ENCODE measurements at places on chromosomes 4 and X.

GRCh38 chr4:38791010-38791409 is 8.2 kb upstream of the TLR10 start:
- peaks cover 14% of the 10 kb centered on the region for H3K4me1 ChIP-seq
- H3K27ac ChIP-seq = peak overlapping the region; percentile 54
- H3K27me3 ChIP-seq = no peaks in the 10 kb centered on the region
- no peaks in the 10 kb centered on the region for H3K36me3 ChIP-seq
- no peak overlapping the region for H3K4me3 ChIP-seq

DNA sequence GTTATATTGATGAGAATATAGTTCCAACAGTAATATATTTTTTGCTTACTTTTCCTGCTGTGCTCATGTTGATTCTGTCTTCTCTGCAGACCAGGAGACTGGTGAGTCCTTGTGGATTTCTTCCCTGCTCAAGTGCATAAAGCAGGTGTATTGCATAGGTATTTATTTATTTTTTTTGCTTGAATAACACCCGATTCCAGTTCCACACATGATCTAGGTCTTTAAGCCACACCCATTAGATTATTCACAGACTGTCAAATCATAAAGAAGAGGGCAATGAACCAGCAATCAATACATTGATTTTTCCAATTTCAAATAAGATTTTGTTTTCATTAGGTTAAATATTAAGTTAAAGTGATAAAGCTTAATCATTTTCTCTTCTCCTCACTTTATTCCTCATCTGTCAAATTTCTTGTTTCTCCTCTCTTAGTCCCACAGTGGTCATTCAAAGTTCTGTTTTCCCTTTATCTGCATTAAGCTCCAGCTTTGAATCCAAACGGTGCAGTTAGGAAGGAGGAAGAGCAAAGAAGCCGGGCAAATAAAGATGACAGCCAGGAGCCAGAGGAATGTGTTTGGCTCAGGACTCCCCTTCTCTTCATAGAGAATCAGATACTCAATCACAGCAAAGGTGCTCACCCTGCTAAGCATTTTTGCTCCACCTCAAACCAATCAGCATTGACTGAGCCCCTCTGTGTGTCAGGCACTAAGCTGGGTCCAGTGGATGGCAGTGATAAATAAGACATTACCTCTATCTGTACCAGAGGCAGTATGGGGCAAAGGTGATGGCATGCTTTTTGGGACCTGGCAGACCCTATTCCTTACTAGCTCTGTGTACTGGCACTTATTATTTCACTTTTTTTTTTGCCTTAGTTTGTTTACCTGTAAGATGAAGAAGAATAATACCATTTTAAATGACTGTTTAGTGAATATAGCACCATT is at the start of gene ADH1A:
ADH1A (minus strand) TSS at position 138 of the 939 bp plus-strand sequence; CDS start at position 67, 71 bp downstream.
- peaks cover 8% of the 10 kb centered on the region for H3K36me3 ChIP-seq
- no peak for DNase-seq
- H3K27ac ChIP-seq = peak within 1 kb of the TSS; percentile 35
- peaks cover 26% of the 10 kb centered on the region for H3K4me1 ChIP-seq
- no peaks in the 10 kb centered on the region for H3K27me3 ChIP-seq

GRCh38 chr4:5052726-5053425 is 1.6 kb downstream of the STK32B start:
- H3K4me3 ChIP-seq = no peak overlapping the region
- H3K36me3 ChIP-seq = no peaks in the 10 kb centered on the region
- peaks cover 17% of the 10 kb centered on the region for H3K4me1 ChIP-seq
- H3K27ac ChIP-seq = no peak overlapping the region
- peaks cover 11% of the 10 kb centered on the region for H3K27me3 ChIP-seq

DNA sequence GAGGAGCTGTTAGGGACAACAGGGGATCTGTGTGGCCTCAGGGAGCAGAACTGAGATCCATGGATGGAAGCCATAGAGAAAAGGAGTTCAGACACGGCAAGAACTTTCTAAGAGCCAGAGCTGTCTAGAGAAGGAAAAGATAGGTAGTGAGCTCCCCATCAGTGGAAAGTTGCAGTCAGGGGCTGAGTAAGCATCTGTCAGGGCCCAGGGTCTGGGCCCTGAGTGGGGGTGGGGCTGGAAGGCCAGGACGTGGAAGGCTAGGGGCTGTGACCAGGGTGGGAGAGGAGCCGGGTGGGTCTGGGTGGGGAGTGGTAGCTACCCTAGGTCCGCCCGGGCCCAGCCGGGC is 324 bp upstream of the MSN start:
- H3K4me3 ChIP-seq = peak overlapping the region; percentile 86
- H3K27ac ChIP-seq = peak overlapping the region; percentile 46
- peaks cover 11% of the 10 kb centered on the region for H3K4me1 ChIP-seq
- no peaks in the 10 kb centered on the region for H3K36me3 ChIP-seq

GRCh38 chr4:168071304-168071703 is 21.0 kb upstream of the ANXA10 start:
- H3K27me3 ChIP-seq = no peaks in the 10 kb centered on the region
- H3K27ac ChIP-seq = no peak overlapping the region
- H3K4me1 ChIP-seq = no peaks in the 10 kb centered on the region
- H3K36me3 ChIP-seq = no peaks in the 10 kb centered on the region
- no peak overlapping the region for H3K4me3 ChIP-seq

DNA sequence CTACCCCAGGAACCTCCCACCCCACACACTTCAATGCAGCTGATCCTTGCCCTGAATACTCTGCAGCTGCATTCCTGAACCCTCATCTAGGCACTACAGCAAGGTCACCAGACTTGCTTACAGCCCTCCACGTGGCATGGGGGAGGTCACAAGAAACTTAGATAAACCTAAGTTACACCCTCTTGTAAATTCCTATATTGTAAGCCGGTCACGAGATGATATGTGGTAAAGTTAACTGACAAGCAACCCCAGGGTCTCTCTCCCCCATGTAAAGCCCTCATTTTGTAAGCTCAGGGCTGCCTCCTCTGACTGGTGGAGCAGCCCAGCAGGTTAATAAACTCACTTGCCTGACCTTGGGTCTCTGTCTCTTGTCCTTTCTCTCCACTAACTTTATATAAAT is 570.7 kb downstream of the PCDH7 start:
- H3K27ac ChIP-seq = no peak overlapping the region
- H3K4me1 ChIP-seq = no peaks in the 10 kb centered on the region
- no peaks in the 10 kb centered on the region for H3K27me3 ChIP-seq
- DNase-seq = no peak

DNA sequence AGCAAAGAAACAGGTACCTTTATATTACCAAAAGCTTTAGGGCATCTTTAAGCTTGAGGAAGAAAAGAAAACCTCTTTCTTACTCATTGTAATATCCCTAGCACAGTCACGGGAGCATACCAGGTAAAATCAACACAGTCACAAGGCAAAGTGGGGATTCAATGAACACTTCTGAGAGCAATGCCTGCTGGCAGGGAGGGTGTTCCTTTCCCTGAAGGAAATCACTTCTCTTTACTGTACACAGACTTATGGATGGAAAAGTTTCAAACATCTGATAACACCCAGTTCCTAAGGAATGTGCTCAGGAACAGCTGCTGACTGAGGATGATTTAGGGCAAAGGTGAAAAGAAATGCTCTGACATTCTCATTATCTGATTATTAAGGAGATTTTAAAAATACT is 94.8 kb downstream of the MAML3 start:
- no peak for DNase-seq
- H3K27me3 ChIP-seq = no peaks in the 10 kb centered on the region
- peaks cover 6% of the 10 kb centered on the region for H3K4me1 ChIP-seq
- no peaks in the 10 kb centered on the region for H3K36me3 ChIP-seq

GRCh38 chrX:10254739-10255138 is 98.0 kb downstream of the CLCN4 start:
- H3K27me3 ChIP-seq = no peaks in the 10 kb centered on the region
- no peaks in the 10 kb centered on the region for H3K36me3 ChIP-seq
- H3K27ac ChIP-seq = no peak overlapping the region
- no peak overlapping the region for H3K4me3 ChIP-seq

DNA sequence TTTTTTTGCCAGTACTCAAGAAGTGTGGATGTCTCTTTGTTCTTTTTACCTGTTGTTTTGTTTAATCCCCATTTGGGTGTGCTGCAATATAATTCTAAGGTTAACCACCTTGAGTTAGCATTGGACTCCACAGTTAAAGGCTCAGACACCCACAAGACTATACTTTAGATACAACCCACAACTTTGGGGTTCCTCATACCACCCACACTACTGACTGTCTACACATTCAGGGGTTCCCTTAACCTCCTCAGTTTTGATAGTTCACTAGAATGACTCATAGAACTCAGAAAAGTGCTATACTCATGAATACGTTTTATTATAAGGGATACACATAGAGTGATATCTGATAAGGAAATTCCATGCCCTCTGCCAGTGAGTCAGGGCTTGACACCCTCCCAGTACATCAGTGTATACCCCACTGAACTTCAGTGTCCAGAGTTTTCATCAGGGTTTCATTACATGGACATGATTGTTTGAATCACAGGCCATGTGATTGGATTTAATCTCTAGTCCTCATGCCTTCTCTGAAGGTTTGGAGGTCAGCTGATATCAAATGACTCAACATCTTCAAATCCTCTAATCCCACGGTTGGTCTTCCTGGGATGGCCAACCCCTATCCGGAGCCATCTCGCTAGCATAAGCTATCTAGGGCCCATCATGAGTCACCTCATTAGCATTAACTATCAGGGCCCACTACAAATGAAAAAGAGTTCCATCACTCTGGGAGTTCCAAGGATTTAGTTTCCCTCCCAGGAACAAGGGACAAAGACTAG is 357.7 kb upstream of the EMCN start:
- no peaks in the 10 kb centered on the region for H3K36me3 ChIP-seq
- no peak overlapping the region for H3K4me3 ChIP-seq
- H3K4me1 ChIP-seq = no peaks in the 10 kb centered on the region
- H3K27ac ChIP-seq = no peak overlapping the region

- no peak overlapping the region for H3K27ac ChIP-seq
- no peaks in the 10 kb centered on the region for H3K27me3 ChIP-seq
- H3K4me3 ChIP-seq = no peak overlapping the region
- no peak for DNase-seq
- no peaks in the 10 kb centered on the region for H3K4me1 ChIP-seq
These were observed 17.7 kb downstream of the SPON2 start for GRCh38 chr4:1154523-1155182.

DNA sequence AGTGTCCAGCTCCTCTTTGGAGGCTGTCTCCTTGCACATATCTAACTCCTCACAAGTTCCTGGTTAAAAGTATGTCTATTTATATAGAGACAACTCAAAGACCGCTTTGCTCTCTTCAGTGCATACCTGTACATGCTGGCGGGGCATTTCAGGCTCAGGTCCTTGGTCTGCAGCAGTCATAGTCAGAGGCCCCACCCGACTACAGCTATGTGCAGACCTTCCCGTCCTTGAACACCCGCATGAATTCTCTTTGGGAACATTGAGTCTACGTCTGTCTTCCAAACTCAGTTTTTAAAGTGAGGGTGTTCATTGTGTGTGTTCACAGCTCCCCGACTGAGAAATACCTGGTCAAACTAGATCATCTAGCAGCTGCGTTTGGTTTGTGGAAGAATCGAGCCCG is 4.2 kb downstream of the BCOR start:
- no peaks in the 10 kb centered on the region for H3K36me3 ChIP-seq
- peaks cover 16% of the 10 kb centered on the region for H3K4me1 ChIP-seq
- DNase-seq = no peak
- no peak overlapping the region for H3K4me3 ChIP-seq
- no peaks in the 10 kb centered on the region for H3K27me3 ChIP-seq
- no peak overlapping the region for H3K27ac ChIP-seq

DNA sequence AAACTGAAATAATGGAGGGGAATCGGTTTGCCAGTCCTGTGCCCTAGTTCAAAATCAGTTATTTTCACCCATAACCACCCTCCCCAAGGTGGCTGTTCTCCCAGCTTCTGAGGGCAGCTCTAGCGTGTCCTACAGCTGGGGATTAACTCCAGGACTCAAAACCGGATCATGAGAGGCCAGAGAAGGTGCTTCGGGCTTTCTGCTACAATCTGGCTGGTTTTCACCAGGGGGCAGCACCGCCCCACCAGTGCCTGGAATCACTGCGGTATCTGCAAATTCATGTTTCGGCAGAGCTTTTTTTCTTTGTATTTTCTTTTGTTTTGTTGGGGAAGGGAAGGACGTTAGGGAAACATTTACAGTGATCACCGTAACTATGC is 28.4 kb downstream of the PDHA1 start:
- peak; percentile 58 for DNase-seq
- no peaks in the 10 kb centered on the region for H3K27me3 ChIP-seq
- H3K4me3 ChIP-seq = no peak overlapping the region
- H3K27ac ChIP-seq = no peak overlapping the region
- peaks cover 4% of the 10 kb centered on the region for H3K4me1 ChIP-seq

DNA sequence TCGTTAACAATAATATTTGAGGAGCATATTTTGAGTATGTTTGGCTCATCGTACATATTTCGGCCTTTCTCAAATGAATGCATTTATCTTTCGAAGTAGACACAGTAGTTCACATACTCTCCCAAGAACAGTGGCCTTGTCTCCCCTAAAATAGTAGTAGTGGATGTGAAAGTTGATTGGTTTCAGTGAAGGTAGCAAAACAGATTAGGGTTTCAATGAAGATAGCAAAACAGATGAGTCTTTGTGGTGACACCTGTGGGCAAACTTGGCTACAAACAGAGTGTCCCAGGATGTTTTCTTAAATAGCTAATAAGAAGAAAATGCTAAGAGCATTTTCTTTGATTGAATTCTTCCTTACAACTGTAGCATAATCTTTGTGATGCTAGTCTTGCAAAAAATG is 67.0 kb downstream of the USP9X start:
- H3K4me3 ChIP-seq = no peak overlapping the region
- H3K36me3 ChIP-seq = peaks cover 41% of the 10 kb centered on the region

DNA sequence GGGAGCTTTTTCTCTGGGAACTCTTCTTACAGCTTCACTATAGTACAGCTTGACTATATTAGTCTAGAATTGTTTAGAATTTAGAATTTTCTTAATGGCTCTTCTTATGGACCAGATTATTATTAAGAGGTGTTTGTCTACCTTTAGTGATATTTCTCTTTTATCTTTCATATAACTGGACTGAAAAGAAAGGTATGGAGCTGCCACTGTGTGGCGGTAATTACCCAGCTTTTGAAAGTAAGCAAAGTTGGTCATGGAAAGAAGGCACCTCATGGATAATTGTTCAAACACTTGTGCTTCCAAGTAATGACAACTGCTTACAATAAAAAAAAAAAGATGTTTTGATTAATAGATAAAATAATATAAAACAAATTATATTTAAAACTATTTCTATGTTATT is 1112.5 kb downstream of the TECRL start:
- H3K36me3 ChIP-seq = no peaks in the 10 kb centered on the region
- no peak for DNase-seq
- no peaks in the 10 kb centered on the region for H3K4me1 ChIP-seq
- no peak overlapping the region for H3K4me3 ChIP-seq
- H3K27ac ChIP-seq = no peak overlapping the region
- no peaks in the 10 kb centered on the region for H3K27me3 ChIP-seq

- no peaks in the 10 kb centered on the region for H3K36me3 ChIP-seq
- DNase-seq = no peak
- H3K4me1 ChIP-seq = peaks cover 1% of the 10 kb centered on the region
- H3K27ac ChIP-seq = no peak overlapping the region
- no peaks in the 10 kb centered on the region for H3K27me3 ChIP-seq
- H3K4me3 ChIP-seq = no peak overlapping the region
These were observed 48.4 kb downstream of the PTTG2 start for GRCh38 chr4:38008571-38009021.

GRCh38 chrX:49958727-49959485 is 36.5 kb downstream of the CLCN5 start:
- H3K4me3 ChIP-seq = no peak overlapping the region
- H3K27me3 ChIP-seq = no peaks in the 10 kb centered on the region
- no peak overlapping the region for H3K27ac ChIP-seq

Measured in liver (tissue), 10 donors.